Cortex of kidney (tissue), 1 donor: ENCODE measurements at places on chromosomes 4 and X.

GRCh38 chr4:103204111-103204510 lies 6.0 kb upstream of the CENPE start:
- no peak for DNase-seq

GRCh38 chr4:23629421-23629820 lies 260.4 kb downstream of the PPARGC1A start:
- DNase-seq, result no peak

GRCh38 chr4:85381968-85382367 lies 93.0 kb upstream of the ARHGAP24 start:
- DNase-seq, result no peak

GRCh38 chr4:53967986-53968385 lies 96.4 kb downstream of the CHIC2 start:
- DNase-seq, result no peak

GRCh38 chr4:2934077-2934812 lies 29.0 kb downstream of the NOP14 start:
- no peak for DNase-seq

DNA sequence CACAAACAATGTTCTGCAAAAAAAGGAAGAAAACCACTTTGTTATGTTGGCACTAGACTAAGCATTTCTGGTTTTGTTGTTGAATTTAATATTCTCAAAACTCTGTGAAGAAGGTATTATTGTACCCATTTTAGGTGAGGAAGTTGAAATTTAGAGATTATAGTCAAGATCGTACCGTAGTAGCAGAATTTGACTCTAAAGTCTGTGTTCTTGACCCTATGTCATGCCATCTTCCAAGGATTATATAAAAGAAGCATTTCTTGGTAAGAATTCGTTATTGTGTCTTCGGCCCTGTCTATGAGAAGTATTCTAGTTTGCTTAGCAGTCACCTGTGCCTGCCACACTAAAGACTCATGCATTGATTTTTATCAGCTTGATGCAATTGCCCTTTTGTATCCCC lies 104.4 kb upstream of the MAP9 start:
- DNase-seq, result no peak

DNA sequence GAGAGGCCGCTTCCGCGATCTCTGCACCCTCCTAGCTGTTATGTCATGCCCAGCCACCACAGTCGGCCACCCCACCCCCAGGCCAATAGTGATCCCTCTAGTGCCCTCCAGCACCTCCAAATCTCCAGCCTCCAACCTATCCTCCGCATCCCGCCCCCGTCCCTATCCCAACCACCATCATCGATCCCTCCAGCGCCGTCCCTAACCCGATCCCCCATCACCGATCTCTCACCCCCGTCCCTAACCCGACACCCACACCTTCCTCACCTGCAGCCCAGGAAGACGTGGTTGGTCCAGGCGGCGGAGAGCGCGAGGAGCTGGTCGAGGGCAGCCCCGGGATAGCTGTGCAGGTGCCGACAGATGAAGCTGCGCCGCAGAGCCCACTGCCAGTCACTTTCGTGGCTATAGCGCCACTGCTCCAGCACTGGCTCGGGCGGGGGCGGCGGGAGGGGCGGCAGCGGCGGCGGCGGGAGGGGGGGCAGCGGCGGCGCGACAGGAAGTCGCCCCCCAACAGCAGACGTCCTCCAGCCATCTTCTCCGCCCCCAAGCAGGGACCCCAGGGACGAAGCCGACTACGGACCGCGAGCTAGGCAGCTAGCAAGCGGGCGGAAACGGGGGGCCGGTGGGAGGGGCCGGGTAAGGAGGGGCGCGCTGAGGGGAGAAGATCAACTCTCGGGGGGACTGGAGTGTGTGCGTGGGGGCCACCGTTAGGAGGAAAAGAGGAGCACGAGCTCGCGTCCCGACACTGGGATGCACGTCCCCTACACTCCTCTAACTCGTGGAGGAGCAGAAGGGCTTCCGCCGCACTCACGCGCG lies 552 bp downstream of the NKRF start:
- DNase-seq, result no peak

- no peak for DNase-seq
Measured at GRCh38 chr4:166846939-166847338, 387.4 kb downstream of the SPOCK3 start.
